Stimulated activated CD8-positive, alpha-beta memory T cell treated with anti-CD3 and anti-CD28 coated beads, Interleukin-4, amount 100 ng/mL, for 1 hour (primary cell): ENCODE measurements at places on chromosomes 12 and 14.

GRCh38 chr12:125528281-125528680 is 463.0 kb downstream of the AACS start:
- no peak for DNase-seq

DNA sequence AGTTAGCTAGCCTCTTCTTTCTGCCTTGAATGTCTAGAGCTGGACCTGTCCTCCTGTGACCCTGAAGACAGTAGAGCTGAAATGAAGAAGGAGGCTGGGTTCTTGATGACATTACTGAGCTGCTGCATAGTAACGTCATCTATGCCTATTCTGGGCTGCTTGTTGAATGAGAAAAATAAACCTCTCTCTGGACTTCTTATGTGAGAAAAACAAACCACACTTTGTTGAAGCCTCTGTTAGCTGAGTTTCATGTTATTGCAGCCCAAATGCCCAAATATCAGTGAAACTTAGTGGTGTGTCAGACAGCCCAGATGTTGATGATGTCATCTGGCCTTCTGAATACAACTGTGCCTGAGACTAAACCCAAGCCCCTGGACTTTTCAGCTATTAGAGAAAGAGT is 67.0 kb upstream of the MAX start:
- no peak for DNase-seq

GRCh38 chr12:88342251-88342806 is 200.2 kb downstream of the TMTC3 start:
- DNase-seq = no peak

GRCh38 chr14:54931101-54931500 is 28.5 kb upstream of the GCH1 start:
- no peak for DNase-seq

DNA sequence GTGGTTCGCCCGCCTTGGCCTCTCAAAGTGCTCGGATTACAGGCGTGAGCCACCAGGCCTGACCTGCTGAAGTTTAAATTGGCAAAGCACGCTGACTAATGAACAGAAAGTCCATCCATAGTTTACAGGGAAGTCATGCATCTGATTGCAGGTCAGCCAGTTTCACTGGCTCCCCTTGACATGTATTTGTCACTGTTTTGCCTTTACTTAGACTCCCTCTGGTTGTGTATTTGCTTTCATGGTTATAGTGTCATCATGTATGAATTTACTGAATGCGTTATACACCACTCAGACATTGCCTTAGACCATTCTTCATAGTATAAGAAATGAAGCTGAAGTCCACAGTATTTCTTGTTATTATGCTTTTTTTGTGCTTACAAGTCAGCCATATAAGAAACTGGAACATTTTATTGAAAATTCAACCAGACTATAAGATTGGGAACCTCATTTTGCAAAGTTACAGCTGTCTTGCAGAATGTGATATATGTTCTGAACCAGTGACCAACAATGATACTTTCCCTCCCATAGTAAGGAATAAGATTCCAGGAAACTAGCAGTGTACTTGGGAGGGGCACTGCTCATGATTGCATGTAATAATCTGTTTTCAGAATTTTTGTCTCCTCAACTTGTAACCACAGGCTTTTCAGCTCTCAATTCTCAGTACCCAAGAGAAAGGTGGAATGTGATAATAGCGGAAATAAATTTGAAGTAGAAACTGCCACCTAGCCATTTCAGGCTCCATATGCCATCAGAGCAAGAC is 51.9 kb upstream of the ATF7IP start:
- DNase-seq = no peak

- no peak for DNase-seq
These were observed 8.9 kb upstream of the RBM25 start for GRCh38 chr14:73049428-73049827.

DNA sequence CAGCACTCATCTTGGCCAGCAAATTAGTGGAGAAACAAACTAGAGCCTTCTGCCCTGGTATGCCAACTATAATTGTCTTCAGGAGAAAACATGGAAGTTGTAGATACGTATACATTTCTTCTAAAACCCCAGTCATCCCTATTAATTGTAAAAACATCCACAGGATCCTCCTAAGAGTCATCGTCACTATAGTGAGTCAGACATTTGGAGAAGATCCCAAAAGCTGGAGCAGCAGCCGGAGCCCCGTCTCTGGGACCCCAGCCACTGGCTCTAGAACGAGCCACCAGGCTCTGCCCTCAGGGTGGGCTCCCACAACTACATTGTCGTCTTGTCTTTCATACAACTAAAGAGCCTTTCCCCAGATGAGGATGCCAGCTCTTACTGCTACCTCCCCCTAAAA is 15.5 kb downstream of the PRKAB1 start:
- no peak for DNase-seq

- DNase-seq = no peak
These were observed 40.3 kb upstream of the ANKS1B start for GRCh38 chr12:100024974-100025555.

DNA sequence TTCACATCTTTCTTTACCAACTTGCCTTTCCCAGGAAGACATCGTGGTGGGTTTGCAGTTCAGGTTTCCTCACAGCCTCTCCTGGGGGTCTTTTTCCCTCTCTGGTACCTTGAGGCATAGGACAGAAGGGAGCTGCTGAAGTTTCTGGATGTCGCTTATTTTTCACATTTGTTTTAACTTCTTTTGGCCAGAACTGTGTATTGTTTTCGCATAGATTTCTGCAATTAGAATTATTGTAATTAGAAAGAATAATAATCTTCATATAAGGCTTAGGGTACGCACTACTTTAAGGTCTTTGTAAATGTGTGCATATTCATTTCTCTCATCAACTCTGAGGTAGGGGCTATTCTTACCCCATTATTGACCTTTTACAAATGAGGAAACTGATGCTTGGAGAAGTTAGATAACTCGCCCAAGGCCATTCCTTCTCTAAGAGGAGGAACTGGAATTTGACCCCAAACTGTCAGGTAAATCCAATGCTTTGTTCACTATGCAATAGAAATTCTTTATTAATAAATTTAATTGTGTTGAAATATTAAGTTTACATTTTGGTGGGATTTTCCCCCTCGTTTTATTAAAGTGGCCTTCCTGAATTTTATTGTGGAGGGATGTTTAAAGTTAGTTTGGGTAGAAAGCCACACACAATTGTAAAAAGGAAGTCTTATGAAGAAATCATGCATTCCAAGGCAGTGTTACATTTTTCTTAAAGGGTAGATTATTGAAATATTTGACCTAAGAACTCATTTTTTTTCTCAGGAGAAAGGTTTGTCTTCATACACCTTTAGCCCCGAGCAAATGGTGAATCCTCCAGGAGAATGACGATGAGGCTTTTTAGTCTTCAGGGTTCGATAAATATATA is 12.1 kb upstream of the SLC38A2 start:
- no peak for DNase-seq

GRCh38 chr14:101538878-101539277 is 22.4 kb upstream of the DIO3 start:
- no peak for DNase-seq

DNA sequence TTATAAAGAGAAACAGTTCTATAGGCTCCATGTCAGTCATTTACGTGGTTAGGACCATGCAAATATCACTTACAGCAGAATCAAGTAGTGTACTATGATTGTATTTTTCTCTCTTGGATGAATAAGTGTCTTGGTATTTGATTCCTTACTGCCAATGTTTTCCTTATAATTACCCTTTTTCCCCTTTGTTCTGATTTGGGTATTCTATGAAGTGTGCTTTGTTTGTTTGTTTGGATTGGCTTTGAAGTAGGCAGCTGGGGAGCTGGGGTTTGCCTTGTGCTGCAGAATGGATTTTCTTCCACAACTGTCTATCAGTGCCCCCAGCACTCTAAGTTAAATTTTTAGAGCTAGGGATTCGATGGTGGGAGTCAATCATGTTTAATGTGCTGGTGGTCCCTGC is 12.4 kb downstream of the TMEM120B start:
- DNase-seq = no peak

- no peak for DNase-seq
These were observed 192.4 kb upstream of the SLC16A7 start for GRCh38 chr12:59403259-59403932.

GRCh38 chr14:105348945-105349699 is 34.6 kb downstream of the PACS2 start:
- DNase-seq = no peak

- DNase-seq = no peak
These were observed 58.6 kb downstream of the VWF start for GRCh38 chr12:6065863-6066199.

- no peak for DNase-seq
These were observed at the start of gene TNS2 for GRCh38 chr12:53049571-53050318. Gene TNS2, plus strand, starts transcription at chr12:53050065. Its CDS starts 121 bp downstream, at chr12:53050186.

DNA sequence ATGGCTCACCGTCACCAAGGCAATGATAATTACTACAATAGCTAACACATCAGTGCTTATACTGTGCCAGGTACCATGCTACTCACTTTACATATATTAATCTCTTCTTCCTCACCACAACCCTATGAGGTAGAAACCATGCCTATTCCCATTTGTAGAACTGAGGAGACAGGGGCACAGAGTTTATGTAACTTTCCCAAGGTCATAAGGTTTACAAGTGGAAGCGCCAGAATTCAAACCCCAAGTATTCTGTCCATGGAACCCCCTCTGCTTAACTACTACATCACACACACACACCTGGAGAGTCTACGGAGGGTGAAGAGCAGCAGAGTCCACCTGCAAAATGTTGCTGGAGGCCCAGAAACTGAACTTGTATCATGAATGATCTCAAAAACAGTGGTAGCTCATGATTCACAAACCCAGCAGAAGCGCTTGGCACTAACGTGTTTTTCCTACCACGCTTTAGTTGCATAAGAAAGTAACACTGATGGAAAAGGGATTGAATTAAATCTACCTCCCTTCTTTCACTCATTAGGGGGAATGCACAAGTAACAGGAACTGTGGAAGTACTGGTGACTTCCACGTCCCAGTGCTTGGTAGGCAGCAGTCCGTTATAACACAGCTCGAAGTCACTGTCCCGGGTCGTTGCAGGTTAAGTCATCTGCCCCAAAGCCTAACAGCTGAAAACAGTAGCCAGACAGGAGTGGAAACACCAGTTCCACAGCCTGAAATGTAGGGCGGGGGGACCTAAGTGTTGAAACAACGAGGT is 2.0 kb downstream of the ITPR2 start:
- DNase-seq = no peak

DNA sequence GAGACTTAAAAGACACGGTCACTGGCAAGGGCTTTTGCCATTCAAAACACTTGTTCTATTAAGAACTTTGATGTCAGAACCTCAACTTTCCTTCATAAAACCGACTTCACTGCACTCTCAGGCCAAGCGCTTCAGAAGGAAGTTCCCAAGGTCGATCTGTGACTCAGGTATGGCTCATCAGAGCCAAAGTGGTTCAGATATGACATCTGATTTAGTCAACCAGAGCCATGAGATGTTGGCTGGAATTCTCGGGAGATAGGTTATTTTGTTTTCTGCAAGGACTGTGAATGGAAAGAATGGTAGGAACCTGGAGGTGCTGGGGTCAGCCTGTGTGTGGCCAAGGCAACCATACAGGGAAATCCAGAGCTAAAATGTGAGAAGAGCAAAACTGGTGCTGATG is 445.6 kb downstream of the GLT1D1 start:
- no peak for DNase-seq

DNA sequence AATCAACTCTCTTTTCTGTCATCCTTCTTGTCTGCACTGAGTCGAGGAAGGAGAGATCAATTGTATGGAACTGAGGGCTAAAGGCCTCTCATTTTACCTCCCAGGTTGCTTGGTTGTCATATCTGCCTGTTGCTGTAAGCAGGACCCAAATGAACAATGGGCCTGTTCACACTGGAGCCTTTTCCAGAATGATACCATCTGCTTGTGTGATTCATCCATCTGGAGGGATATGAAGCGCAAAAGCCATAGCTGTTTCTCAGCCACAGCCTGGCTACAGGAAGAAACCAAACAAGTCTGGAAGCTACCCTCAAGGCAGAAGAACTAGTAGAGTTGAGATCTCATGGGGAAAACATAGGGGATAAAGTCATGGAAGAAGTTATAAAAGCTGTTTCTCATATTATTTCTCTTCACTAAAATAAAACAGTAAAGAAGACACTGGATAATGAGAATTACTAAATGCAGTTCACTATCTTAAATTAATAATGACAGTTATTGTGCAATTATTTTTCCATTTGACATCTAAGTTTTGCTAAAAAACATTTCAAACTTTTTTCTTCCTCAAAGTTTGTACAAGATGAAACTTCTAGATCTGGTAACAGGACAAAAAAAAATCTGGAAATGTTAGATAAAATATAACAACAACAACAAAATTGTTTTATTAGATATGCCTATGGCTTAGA is 106.3 kb downstream of the SPTSSA start:
- DNase-seq = no peak

DNA sequence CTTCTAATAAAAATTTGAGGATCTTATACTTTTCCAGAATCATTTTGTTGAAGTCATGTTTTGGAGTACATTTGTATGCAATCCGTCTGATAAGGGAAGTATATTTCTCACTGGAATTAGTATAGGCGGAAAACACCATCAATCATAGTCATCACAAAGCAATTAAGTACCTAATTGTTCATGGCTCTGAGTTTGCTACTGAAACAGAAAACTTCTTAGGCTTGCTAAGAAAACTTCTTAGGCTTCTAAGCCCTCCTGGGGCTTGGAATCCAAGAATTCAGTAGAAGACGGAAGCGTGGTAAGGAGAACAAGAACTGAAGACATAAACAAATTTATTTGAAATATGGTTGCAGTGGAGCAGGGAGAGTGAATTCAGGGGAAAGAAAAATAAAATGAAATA is 636.3 kb downstream of the DIO2 start:
- no peak for DNase-seq

DNA sequence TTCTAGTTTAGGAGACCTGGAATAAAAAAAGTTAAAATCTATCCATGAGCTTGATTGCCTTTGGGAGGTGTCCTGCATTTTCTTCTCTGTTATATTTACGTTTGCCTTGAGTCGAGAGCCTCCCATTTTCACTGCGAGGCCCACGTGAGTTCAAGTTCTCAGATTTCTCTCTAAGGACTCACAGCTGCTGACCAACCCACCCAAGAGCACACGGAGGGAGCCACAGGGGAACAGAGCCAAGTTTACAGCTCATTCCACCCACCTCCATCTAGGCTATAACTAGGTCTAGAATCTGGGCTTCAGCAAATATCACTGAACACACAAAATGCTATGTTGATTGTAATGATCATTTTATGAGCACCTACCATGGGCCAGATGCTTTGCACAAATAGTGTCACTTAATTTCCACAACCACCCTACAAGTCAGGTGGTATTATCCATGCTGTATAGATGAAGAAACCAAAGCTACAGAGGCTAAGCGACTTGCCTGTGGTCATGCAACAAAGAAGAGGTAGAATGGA is 16.7 kb downstream of the ALDH1L2 start:
- no peak for DNase-seq

DNA sequence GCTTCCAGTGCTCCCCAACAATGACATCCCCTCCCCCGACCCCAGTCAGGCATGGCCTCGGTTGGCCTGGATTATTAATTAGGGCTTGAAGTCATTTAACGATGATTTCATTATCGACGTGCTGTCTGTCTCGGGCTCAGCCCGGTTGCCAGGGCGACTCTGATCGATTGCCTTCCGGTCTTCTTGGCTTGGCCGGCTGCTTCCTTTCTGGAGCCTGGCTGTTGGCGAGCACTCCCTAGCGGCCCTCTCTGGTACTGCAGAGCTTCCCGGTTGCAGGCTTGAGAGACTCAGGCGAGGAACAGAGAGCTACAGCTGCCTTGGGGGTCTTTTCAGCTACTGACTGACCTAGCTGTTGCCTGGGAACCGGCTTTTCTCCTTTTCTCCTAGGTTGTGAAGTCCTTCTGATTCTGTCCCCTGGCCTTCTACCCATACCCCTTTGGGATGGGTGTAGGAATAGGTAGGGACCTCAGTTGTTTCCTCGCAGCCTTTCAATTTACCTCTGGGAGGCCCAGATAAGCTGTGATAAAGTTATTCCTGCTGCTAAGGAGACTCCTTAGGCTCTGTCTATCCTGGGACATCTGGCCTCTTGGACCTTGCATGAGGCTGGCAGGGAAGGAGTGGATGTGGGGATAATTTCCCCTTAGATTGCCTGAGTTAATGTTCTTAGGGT is 5.5 kb upstream of the CISTR start:
- DNase-seq = peak; percentile 47
